ENCODE measurements at places on chromosomes 11 and 22.

GRCh38 chr22:35625763-35626432, 8.8 kb upstream of the MB start:
- no peak for DNase-seq

DNA sequence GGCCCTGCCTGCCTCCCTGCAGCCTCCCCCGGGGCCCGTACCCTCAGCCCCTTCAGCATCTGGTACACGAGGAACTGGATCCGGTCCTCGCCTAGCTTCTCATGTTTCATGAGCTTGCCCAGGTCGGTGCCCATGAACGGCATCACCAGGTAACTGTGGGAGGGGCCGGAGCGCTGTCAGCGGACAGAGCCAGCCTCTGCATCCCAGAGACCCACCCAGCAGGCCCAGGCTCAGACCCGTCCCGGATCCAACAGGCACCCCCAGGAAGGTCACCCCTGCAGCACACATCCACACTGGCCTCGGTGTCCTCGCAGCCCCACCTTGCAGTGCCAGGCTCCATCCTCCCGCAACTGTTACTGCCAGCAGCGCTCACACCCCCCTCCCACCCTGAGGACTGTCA, 4.4 kb downstream of the MAPK12 start:
- DNase-seq = no peak

GRCh38 chr22:31615940-31616314, 46.1 kb downstream of the PISD start:
- DNase-seq = no peak

DNA sequence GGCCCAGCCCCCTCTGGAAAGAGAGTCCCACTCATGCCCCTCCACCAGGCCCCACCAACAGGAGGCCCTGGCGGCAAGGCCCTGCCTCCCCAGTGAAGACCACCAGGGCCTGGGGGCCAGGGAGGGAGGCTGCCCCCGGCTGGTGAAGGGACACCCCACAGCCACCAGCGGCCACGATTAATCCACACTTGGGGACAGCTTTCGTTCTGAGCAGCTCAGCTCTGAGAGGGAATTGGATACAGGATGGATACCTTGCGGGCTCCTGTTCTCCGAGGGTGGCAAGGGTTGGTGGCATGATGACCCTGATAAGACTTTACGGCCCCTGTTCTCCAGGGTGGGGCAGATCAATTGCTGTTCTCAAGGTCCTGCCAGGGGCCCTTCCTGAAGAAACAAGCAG, 6.9 kb upstream of the NLRP6 start:
- DNase-seq = no peak

- DNase-seq = no peak
Observed at GRCh38 chr11:75421902-75422247, 11.1 kb downstream of the KLHL35 start.

DNA sequence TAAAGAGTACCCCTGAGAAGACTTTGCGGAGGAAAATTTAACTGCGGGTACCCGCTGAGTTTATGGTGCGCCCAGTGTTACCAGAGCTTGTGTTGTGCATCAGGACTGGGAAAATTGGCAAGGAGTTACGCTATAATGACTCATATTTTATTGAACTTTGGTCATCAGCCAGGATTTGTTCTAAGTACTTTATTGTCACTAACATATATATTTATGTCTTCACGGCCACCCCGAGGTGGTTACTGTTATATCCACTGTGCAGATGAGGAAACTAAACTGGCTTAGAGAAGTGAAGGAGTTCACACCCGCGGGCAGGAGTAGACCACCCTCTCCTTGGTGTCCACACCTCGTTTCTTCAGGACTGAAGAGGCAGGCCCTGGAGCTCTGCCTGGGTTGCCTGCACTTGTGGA, 667 bp downstream of the ACCS start:
- DNase-seq = no peak

DNA sequence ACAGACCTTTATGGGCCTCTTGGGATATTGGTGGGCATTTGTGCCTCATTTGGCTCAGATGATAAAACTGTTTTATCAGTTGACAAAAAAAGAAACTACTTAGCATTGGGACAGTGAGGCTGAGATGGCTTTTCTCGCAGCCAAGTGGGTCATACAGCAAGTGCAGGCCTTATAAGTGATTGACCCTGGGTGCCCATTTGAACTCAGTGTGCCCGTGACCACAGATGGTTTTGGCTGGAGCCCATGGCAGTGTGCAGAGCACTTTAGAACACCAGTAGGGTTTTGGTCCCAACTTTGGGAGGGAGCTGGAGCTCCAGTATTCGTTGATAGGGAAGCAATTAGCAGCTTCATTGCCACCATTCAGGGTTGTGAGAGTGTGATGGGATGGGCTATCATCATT, 404.5 kb upstream of the LARGE1 start:
- no peak for DNase-seq
